ENCODE measurements at places on chromosomes 6 and 20.

GRCh38 chr20:37602634-37603033 is 75.0 kb upstream of the BLCAP start:
- DNase-seq: no peak

GRCh38 chr6:25202504-25202903 is 76.7 kb upstream of the CARMIL1 start:
- no peak for DNase-seq

DNA sequence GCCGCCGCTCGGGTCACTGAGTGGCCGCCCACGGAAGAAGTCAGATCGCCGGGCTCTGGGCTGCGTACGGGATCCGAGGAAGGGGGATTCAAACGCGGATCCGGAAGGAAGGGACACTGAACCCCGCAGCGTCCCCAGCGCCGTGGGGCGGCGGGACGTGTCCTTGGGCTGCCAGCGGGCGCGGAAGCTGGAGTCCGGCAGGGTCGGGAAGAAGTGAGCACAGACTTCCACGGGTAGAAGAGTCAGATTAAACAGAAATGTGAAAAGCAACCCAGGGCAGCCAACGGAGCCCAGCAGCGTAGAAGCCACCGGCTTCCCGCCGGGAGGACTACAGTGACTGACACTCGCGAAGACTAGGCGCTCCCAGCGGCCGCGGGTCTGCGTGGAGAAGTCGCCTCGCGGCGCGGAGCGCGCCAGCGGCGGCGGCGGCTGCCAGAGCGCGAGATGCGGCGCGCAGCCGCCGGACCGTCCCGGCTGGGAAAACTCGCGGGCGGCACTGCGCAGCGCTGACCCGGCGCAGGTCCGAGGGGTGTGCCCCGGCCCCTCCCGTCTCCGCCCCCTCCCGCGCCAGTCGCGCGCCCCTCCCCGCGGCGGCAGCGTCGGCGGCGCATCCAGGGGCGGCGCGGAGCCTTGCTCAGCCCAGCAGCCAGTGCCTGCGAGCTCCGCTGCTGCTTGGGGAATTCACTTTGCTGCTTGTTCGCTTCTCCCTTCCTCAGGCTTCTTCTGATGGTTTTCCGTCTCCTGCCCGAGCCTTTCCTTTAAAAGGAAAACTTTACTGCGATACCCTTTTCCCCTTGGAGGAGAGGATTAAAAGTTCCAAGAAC is at the start of gene SAMD5:
Gene SAMD5 (plus strand): TSS at position 649 of the 824 bp plus-strand sequence. CDS start 239 bp downstream, outside the sequence.
- no peak for DNase-seq

- DNase-seq: no peak
Measured at GRCh38 chr20:54726687-54727300, 251.4 kb downstream of the DOK5 start.

DNA sequence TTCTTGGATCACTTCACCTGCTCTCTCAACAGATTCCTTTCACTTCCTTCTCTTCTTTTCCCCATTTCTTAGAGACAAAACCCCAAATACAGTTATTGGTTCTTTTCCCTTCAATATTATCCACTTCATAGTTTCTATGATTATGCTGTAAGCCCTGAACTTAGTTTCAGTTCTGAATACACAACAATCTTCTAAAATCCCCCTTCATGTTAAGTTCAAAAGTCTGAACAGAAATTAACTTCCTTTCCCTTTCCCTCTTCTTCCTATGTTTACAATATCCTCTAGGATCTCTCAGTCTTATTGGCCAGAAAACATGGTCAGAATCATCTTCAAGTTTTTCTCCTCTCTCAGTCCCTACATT is 57.7 kb downstream of the OGFRL1 start:
- no peak for DNase-seq

DNA sequence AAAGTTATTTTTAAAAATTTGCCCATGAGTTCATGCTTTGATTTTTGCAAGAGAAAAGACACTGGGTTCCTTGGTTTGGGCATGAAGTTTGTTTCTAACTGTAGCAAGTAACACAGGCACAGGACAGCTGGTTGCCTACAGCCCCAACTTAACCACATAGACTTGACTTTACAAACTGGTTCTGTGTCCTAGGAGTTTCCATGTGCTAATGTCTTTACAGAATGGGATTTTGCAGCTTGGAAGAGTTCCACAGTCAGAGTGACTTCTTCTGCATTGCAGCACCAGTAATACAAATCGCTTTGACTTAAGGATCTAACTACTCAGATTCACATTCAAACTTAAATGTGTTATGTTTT is 44.3 kb downstream of the OR2B2 start:
- no peak for DNase-seq

GRCh38 chr20:14432085-14432484 is 94.7 kb upstream of the FLRT3 start:
- DNase-seq: no peak

- no peak for DNase-seq
Measured at GRCh38 chr6:30818391-30818841, 65.9 kb upstream of the DDR1 start.

GRCh38 chr6:73866305-73866704 is 170.3 kb downstream of the CD109 start:
- no peak for DNase-seq

DNA sequence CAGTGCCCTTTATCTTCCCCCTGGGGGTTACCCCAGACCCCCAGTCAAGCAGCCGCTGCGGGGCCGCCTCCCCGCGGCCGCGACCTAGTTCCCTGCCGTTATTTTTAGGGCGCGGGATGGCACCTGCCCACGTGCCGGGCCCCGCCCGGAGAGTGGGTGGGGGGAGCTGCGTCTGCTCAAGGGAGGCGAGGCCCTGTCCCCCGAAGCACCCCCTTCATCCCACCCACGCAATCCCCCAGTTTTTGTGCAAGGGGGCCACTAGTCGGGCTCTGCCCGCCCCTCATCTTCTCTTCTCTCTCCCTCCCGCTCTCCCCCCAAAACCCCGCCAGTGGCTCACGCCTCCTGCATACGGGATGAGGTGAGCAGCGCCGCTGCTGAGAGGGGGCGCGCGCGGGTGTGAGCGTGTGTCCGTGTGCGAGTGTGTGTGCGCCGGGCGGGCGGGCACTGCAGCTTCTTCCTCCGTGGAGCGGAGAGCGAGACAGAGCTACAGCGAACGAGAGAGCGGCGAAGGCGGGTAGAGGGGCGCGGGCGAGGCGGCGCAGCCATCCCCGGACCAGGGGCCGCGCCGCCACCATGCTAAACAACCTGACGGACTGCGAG is at the start of gene SLC12A5:
Gene SLC12A5 (plus strand): TSS at position 444 of the 600 bp plus-strand sequence. CDS start 130 bp downstream, at position 574.
- DNase-seq: no peak

GRCh38 chr6:52834481-52834880 is 6.1 kb downstream of the GSTA5 start:
- DNase-seq: no peak

- DNase-seq: no peak
Measured at GRCh38 chr6:22132656-22133055, 164.2 kb downstream of the PRL start.

- DNase-seq: no peak
Measured at GRCh38 chr6:106702046-106702445, 72.7 kb downstream of the QRSL1 start.

GRCh38 chr6:28139860-28140543 is 1.7 kb upstream of the ZKSCAN8 start:
- DNase-seq: no peak

GRCh38 chr6:111939902-111940301 is 66.7 kb upstream of the FYN start:
- DNase-seq: no peak

DNA sequence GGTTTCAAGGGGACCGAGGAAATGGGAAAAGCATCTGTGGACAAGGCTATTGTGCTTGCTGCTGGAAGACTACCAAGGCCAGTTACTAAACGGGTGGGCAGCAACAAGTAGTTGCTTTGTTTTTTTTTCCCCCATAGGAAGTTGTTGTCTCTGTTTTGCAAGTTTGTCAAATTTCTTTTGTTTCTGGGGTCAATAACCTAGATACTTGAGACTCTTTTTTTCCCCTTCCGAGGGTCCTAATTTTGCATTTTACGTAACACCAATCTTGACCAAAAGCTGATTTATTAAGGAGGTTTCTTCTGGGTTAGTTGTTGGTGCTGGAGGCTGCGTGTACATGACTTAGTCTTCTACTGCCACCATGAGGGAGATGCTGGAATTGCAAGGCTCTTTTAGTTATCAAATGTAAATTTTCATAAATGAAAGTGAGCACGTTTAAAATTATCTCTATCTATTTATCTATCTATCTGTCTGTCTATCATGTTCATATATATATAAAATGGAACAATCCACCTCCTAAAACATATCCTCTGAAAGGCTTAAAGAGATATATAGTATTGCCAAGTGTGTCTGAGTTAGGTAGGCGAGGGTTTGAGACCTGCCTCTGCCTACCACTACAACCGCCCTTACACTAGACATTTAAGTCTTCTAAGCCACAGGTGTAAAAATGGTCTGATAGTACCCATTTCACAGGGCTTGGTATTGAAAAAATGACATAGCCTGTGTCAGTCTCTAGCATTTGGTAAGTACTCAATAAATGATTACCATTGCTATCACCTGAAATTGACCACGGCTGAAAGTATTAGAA is 60.2 kb downstream of the GCLC start:
- peak; percentile 27 for DNase-seq

DNA sequence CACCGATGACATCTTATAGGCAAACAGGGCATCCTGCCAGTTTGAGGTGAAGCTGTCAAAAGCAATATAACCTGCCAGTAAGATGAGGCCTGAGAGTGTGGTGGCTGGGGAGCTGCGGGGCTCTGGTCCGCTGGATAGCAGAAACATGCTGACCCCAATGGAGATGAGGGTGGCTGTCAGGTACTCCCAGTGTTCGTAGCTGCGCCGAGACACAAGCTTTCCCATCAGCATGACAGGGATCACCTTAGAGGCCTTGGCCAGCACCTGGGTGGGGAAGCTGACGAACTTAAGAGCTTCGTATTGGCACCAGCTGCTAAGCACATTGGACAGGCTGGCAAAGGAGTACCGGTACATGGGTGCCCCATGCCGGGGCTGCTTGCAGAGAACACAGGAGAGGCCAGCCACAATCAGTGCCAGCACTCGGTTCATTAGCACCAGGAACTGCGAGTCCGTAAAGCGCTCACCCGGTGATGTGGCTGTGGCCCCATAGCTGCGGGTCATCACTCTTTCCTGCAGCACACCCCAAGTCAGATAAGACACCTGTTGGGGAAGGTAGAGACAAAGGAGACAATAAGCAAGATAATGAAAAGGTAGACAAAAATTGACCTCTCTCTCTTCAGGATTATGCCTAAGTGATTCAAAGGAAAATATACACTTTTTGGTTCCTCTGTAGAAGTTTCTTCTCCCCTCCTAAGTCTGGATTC is 2.1 kb downstream of the SLC35B2 start:
- no peak for DNase-seq

All from stimulated activated CD8-positive, alpha-beta memory T cell treated with anti-CD3 and anti-CD28 coated beads, Interleukin-15, amount 100 ng/mL, for 4 hours (primary cell).